Pulmonary artery endothelial cell (primary cell): ENCODE measurements at places on chromosomes 11 and 22.

- no peak for DNase-seq
Measured at GRCh38 chr11:35218956-35219355, 80.0 kb downstream of the CD44 start.

- no peak for DNase-seq
Measured at GRCh38 chr22:19042285-19043120, 79.7 kb downstream of the DGCR2 start.

GRCh38 chr11:79139900-79140299 lies 300.9 kb downstream of the TENM4 start:
- no peak for DNase-seq

DNA sequence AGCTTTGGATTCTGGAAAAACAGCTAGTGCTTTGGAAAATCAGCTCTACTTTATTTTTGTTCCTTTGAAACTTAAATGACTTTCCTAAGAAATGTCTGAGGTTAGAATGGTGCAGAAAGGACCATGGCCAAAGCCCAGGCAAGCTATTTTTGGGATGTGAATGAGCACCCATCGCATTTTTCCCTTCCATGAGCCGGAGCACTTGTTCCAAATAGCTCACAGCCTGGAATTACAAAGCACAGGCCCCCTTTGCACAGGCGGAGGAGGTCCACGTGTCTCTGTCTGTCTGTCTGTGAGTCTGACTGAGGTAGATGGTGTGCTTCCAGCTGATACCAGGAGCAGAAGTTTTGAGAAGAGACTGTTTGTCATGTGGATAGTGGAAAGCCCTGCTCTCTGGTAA lies 50.7 kb downstream of the MICAL2 start:
- no peak for DNase-seq

- DNase-seq: no peak
Measured at GRCh38 chr11:102396708-102397563, 49.9 kb downstream of the BIRC2 start.

DNA sequence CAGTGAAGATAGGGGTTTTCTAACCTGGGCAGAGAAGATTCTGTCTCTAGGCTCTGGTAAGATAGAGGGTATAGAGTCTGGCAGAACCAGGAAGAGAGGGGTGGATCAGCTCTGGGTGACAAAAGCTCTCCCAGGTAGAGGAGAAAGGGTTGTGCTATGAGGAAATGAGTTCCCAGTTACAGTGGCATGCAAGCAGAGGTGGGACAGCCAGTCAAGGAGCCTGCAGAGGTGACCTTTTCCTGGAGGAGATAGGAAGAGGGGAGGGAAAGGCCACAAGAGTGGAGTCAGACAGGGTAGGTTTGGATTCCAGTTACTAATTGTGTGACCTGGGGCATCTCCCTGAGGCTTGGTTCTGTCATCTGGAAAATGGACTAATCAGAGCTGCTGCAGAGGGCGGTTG lies 3.4 kb upstream of the CAPN5 start:
- no peak for DNase-seq

- DNase-seq: no peak
Measured at GRCh38 chr11:69651834-69652620, 11.1 kb downstream of the CCND1 start.

DNA sequence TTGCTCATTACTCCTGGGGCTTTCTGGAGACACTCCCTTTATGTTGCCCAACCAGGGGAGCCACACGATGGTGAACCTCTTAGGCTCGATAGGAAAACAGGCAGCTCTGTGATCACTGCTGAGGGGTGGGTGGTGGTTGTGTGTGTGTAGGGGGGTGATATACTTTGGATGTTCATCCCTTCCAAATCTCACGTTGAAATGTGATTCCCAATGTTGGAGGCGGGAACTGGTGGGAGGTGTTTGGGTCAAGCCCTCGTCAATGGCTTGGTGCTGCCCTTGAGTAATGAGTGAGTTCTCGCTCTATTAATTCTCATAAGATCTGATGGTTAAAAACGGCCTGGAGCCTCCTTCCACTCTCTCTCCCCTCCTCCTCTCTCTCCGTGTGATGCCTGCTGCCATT lies 204.0 kb upstream of the B3GAT1 start:
- DNase-seq: no peak

DNA sequence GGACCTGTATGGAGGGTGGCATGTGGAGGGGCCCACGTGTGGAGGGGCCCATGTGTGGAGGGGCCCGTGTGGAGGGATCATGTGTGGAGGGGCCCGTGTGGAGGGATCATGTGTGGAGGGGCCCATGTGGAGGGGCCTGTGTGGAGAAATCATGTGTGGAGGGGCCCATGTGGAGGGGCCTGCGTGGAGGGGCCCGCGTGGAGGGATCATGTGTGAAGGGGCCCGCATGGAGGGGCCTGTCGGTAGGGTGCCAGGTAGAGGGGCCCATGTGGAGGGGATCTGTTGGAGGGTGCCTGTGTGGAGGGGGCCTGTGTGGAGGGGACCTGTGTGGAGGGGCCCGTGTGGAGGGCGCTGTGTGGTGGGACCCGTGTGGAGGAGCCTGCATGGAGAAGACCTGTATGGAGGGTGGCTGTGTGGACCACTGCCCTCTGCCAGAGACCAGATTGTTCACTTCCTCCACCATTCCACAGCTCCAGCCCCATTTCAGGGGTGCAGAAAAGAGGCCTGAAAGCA lies 47.0 kb downstream of the IGLL5 start:
- no peak for DNase-seq

DNA sequence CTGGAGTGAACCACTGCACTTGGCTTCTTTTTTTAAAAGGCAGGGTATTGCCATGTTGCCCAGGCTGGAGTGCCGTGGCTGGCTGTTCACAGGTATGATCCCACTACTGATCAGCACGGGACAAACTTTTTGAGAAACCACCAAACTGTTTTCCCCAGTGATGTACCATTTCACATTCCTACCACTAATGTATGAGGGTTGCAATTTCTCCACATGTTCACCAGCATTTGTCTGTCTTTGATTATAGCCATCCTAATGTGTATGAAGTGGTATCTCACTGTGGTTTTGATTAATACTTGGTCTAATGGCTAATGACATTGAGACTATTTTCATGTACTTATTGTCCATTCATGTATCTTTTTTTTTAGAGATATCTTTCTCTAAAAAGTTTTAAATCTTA lies 41.5 kb upstream of the EP300 start:
- no peak for DNase-seq

GRCh38 chr11:469684-470560 lies 19.8 kb downstream of the PTDSS2 start:
- DNase-seq: peak; percentile 64

GRCh38 chr22:23715806-23716375 lies 25.1 kb downstream of the RGL4 start:
- DNase-seq: no peak

- no peak for DNase-seq
Measured at GRCh38 chr22:48045369-48045768, 1282.9 kb downstream of the TBC1D22A start.

DNA sequence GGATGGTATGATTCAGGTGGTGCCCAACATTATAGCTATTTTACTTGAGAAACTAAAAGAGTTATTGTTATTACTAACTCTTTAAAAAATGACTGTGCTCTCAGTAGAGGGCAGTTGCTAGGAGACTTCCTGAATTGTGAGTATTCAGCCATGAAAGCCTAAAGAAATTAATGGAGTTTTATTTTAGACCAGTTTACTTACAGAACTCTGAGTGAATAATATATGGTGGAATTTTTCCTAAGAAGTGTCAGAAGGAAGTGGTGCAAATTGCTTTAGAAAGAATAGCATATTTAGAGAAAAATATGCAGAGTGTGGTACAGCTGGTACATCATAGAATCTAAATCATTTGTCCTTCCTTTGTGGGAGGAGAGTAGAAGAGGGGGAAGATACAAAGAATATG lies 689.9 kb upstream of the CCDC90B start:
- no peak for DNase-seq

- no peak for DNase-seq
Measured at GRCh38 chr11:67450796-67451657, 1.5 kb downstream of the GPR152 start.

DNA sequence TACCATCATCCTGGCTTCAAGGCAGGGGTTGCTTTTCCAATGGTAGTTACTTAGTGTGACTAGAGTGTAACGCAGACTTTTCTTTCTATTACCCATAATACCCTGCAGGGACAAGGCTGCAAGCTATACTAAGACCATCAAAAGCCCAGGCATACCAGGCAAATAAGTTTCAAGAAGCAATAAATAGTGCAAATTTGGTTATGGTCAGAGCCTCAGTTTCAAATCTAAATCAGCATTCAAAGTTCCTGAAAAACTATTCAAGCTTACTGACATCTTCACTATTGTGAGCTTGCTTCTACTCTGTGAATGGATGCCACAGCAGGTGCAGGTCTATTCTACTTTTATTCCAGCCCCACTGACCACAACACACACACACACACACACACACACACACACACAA lies 2.5 kb upstream of the HBB start:
- DNase-seq: no peak

DNA sequence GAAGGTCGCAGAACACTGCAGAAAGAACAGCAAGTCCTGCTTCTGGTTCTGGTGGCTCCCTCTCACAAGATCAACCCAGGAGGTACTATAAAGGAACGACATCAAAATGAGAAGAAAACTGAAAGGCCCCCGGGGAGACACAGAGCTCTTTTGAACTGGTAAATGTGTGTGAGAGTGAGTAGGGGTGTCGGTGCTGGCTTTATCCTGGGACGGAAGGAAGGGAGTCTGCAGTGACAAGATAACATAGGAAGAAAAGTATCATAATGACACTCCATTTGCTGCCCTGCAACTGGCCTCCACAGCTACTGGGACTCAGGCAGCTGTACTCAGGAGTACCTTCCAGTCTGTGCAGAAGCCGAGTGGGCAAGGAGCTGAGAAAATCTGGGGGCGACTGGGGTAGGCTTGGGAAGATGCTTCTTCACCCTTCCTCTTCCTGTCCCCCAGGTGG lies 60.9 kb downstream of the ENTHD1 start:
- no peak for DNase-seq

DNA sequence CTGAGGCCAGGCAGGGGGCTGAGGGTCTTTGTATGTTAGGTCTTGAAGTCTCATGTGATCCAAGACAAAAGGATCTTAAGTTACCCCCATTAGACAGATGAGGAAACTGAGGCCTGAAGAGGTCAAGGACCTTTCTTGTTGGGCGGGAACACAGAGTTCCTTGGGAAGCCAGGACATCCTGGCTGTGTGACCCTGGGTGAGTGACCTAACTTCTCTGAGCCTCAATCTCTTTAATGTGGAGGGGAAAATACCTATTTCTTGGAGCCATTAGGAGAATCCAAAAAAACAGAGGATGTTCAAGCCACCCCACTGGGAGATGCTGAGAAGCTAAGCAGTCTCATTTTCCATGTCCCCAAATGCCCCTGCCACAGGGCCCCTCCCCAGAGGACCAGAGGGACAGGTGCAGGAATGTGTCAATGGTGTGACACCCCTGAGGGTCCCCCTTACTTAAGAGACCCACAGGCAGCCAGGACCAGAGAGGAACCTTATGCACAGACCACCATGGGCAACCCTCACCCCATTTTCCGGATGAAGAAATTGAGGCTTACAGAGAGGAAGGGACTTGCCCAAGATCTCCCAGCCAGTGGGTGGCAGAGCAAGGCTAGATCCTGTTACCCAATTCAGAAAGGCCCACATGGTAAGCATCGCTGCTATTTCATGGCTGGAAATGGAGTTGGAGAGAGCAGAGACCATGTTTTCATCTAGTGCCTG lies 8.0 kb downstream of the RAC2 start:
- no peak for DNase-seq

- no peak for DNase-seq
Measured at GRCh38 chr22:48887394-48888332, 940.0 kb downstream of the BRD1 start.

- DNase-seq: no peak
Measured at GRCh38 chr11:17538731-17539130, 5.5 kb downstream of the USH1C start.

- DNase-seq: no peak
Measured at GRCh38 chr11:41947392-41947791, 487.9 kb upstream of the LRRC4C start.

- DNase-seq: no peak
Measured at GRCh38 chr11:46692450-46692849, 8.0 kb downstream of the ARHGAP1 start.

DNA sequence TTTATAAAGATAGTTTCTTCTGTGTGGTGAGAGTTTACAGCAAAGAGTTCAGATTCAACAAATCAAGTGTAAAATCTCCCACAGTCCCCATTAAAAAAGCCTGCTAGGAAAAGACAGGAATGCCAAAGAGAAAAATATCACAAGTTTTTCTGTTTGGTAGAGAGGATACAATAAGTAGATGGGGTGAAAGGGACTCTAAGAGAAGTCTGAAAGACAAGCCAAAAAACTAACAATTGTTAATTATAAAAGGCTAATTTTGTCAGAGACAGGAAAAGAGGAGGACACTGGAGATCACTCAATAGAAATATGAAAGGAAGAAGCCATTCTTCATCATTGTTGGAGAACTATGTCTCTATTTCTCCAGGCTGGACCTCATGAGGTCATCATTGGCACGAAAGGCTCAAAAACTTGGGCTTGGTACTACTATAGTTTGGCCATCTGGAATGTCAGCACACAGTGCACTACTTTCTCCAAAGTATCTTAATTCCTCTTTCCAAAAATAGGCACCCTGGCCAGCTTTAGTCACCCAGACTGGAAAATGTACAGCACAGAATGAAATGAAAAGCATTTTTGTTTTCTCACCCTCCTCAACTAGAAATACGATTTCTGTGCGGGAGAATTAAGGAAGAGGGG lies 531 bp upstream of the SOX6 start:
- DNase-seq: no peak

DNA sequence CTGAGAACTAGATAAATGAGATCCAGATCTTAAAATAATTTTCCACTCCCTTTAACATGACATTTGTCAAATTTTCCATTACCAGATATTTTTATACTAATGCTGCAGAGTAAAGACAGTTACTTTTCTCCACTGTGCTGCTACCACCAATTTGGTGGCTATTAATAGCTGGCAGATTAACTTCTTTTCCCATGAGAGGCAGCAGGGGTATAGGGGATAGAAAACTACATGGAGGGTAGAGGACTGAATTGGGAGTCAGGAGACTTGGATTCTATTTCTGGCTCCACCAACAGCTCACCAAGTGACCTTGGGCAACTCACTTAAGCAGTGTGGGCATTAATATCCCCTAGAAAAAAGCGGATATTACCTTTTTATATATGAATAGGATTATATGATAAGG lies 69.2 kb downstream of the KIF18A start:
- no peak for DNase-seq

GRCh38 chr22:41028841-41029240 lies 63.6 kb upstream of the EP300 start:
- no peak for DNase-seq

GRCh38 chr11:78039919-78040671 lies 17.0 kb upstream of the KCTD14 start:
- peak; percentile 39 for DNase-seq

GRCh38 chr11:88295028-88295427 lies 42.5 kb downstream of the CTSC start:
- DNase-seq: no peak

DNA sequence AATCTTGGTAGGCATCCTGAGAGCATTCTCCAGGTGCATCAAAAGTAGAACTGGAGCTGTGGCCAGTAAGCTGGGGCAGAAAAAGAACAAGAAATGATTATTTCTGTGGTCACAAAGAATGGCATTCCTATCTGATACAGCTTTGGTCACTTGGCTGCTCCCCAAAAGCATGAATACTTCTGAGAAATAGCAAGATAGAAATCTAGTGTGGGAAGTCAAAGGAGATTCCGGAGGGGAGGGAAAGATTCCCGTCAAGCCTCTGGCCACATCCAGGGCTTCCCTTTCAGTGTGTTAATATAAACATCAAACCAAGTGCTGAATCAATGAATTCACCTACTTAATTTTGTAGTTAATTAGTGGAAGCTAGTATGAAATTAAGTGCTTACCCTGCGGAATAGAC lies 1185.4 kb downstream of the LRRC4C start:
- DNase-seq: no peak
